ENCODE measurements at places on chromosomes 11 and 22.

- DNase-seq: no peak
These were observed 8.1 kb downstream of the FBXO7 start for GRCh38 chr22:32482708-32483107.

DNA sequence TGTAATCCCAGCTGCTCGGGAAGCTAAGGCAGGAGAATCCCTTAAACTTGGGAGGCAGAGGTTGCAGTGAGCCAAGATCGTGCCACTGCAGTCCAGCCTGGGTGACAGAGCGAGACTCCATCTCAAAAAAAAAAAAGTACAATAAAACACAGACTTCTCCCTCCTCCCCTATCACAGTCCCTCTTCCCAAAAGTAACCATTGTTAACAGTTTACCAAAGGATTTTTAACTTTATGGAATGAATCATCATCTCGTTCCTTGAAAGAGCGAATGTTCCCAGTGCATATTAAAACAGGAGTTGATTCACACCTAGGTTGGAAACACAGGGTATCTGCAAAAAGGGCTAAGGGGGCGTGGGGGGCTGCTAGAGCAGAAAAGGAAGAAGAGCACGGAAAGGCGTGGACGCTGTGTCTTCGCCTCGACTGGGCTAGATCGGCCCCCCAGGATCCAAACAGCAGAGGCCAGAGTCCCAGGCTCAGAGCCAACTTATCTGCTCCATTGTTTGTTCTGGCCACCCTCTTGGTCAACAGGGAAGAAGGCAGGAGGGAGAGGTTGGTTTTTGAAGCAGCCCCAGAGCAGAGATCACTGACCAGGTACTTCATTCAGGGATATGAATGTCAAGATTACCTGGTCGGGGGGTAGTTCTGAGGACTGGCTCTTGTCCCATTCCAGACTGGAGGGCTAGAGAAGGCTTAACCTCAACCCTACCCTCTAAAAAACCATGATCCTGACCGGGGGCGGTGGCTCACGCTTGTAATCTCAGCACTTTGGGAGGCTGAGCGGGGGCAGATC lies 2.1 kb upstream of the AHNAK start:
- no peak for DNase-seq

GRCh38 chr22:19884954-19885751 lies 30.5 kb upstream of the GNB1L start:
- no peak for DNase-seq

DNA sequence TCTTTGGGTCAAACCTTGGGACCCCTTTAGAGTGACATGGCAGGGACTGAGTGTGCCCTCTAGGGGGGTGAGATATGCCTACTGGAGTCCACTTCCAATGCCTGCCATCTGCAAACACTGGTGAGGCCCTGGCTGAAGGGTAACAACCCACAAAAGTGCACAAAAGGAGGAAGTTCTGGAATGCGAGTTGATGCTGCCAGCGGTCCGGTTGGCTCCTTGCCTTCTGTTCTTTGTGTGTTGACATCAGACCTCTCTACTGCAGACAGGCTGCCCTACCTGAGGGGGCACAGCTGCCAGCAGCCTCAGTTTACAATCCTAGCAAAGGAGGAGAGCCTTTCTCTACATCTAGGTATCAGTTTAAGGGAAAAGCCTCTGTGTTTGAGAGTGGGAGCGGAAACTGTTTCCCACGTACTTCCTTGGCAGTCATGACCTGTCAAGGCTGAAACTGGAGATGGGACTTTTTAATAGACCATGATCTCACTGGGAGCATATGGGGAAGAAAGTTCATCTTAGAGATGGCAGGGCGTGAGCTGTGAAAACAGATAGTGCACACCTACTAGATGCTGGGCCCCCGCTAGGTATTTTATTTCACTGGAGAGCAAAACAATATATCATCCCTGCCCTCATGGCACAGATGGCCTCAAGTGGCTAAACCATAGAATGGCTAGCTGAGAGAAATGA lies 27.2 kb downstream of the BMAL1 start:
- no peak for DNase-seq

DNA sequence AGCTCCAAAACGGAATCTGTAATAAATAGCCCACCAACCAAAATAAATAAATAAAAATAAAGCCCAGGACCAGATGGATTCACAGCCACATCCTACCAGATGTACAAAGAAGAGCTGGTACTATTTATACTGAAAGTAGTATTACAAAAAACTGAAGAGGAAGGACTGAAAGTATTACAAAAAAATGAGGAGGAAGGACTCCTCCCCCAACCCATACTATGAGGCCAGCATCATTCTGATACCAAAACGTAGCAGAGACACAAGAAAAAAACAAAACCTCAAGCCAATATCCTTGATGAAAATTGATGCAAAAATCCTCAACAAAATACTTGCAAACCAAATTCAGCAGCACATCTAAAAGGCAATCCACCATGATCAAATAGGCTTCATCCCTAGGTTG lies 65.4 kb downstream of the CYP2R1 start:
- no peak for DNase-seq

DNA sequence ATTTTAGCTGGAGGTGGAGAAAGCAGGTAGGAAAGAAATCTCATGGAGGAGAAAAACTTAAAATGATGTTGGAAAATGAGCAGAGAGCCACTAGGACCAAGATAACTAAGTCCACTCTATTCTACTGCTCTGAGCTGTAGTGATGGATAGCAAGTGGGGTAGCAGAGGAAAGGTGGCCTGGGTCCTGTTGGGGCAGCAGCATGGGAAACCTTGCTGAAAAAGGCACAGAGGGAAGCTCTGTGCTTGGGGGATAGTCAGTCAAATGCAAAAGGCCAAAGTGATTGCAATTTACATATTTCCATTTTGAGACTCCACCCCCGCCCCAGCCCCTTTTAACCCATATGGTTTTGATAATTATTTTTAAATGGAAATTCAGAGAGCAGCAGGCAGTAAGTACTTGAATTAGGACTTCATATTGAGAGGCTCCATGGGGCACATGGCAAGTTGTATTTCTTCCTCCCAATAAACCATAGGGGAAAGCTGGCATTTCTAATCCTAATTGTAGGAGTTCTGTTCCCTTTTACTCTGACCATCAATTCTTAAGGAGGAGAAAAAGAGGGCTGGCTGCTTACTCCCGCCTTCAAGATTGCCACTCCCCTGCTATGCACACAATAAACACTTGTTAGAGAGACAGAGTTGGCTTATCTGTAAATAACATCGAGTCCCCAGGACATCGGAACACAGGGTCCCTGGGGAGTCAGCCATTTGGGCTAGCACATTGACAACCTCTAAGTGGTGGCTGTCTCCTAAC lies 1341.5 kb upstream of the TENM4 start:
- no peak for DNase-seq

DNA sequence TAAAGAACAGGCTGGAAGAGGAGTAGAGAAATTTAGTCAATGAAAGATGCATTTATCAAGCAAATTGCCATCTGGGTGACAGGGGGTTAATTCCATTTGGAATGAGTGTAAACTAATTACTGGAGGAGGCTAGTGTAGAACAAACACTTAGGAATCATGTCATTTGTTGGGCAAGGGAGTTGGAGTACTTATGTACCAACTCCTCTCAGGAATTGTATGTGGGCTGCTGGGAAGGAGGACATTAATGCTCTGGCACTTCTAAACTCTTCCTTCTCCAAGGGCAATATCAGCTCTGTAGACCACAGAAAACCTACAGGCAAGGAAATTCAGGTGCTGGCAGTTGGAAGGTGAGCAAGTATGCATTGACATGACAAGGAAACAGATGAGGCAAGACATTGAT lies 141.0 kb downstream of the MSANTD4 start:
- no peak for DNase-seq

- DNase-seq: no peak
These were observed 8.6 kb downstream of the CFL1 start for GRCh38 chr11:65849366-65849765.

DNA sequence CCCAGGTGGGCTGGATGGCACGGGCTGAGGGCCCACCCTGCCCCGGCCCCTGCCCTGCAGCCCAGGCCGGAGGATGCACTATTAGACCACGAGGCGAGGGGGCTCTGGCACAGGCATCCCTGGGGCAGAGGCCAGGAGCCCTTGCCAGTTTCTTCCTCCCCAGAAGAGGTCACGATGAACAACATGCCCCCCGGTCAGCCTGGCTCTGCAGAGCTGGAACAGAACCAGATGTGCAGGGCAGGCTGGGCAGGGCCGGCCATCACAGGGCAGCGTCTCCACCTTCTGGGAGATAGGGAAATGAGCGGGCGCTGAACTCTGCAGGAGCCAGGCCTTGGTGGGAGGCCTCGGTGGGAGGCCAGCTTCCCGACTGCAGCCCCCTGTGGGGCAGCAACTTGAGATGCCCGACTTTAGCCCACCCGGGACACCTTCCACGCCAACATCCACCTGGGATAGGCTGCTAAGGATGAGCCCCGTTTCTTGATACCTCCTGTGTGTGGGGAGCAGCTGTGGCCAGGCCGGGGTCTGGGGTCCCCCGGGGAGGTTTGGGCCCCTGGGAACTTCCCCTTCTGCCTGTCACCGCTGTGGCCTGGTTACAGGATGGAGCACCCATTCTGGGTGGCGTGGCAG lies 21.8 kb upstream of the GNB1L start:
- DNase-seq: no peak

DNA sequence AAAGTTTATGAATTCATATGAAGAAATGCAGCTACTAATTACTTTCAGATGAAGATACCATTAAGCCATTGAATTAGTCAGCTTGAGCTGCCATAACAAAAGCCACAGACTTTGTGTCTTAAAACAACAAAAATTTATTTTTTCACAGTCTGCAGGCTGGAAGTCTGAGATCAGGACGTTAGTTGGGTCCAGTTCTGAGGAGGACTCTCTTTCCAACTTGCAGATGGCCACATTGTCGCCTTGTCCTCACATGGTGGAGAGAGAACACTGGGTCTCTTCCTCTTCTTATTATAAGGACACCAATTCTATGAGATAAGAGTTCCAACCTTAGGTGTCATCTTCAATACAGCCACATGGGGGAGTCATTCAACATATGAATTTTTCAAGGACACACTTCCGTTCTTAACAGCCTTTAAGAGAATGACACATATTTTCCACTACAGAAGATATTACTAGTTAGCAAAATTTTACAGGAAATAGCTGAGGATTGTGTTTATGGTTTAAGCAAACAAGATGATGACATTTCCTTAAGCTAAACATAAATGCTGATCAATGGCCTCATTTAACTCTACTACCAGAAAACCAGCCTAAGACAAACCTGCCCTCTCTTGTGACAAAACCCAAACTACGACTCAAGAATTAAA lies 56.0 kb downstream of the DCUN1D5 start:
- no peak for DNase-seq

GRCh38 chr11:132898676-132899075 lies 633.6 kb downstream of the OPCML start:
- no peak for DNase-seq

DNA sequence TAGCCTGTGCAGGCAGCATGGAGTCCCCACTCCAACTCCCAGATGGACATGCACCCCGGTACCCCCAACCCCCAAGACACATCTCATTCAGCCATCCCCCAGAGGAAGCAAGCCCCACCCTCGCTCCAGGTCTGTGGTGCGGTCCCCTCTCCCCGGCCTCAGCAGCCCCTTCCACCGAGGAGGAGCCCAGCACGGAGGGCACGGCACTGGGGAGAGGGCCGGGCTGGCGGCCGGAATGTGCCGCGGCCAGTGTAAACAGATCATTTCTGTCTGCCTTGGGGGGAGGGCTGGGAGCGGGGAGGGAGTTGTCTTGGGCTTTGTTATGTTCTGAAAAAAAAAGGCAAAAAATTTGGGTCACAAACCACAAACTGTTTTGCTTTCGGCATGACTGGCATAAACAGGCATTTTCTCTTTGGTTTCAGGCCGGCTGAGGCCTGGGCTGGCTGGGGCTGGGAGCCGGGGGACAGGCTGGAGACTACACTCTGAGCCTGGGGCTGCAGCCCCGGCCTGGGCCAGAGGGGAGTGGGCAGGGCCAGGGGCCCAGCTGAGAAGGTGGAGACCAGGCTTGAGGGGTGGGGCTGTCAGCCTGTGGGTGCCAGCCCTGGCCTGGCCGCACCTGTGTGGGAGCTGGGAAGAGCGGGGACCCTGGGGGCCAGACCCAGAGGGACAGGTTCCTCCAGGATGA lies 16.8 kb downstream of the IGF2 start:
- no peak for DNase-seq

GRCh38 chr11:12749442-12749841 lies 75.2 kb downstream of the TEAD1 start:
- DNase-seq: no peak

DNA sequence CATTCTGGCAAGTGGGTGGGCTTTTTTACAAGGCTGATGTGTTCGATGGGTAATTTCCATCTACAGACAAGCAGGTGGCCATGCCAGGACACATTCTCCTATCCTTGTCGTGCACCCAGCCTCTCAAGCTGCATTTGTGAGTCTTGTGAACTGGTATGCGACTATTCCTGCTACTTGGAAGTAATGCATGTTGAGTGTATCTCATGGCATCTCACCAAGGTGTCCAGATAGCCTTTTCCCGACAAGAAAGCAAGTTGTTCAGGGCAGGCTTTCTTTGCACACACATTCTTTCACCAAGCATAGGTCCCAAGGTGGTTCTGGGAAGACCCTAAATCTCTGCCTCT lies 18.8 kb upstream of the SYT13 start:
- DNase-seq: no peak

GRCh38 chr11:57547854-57548377 lies 10.5 kb downstream of the SMTNL1 start:
- DNase-seq: no peak

GRCh38 chr22:32205974-32206773 lies 1.3 kb upstream of the RFPL2 start:
- DNase-seq: no peak

DNA sequence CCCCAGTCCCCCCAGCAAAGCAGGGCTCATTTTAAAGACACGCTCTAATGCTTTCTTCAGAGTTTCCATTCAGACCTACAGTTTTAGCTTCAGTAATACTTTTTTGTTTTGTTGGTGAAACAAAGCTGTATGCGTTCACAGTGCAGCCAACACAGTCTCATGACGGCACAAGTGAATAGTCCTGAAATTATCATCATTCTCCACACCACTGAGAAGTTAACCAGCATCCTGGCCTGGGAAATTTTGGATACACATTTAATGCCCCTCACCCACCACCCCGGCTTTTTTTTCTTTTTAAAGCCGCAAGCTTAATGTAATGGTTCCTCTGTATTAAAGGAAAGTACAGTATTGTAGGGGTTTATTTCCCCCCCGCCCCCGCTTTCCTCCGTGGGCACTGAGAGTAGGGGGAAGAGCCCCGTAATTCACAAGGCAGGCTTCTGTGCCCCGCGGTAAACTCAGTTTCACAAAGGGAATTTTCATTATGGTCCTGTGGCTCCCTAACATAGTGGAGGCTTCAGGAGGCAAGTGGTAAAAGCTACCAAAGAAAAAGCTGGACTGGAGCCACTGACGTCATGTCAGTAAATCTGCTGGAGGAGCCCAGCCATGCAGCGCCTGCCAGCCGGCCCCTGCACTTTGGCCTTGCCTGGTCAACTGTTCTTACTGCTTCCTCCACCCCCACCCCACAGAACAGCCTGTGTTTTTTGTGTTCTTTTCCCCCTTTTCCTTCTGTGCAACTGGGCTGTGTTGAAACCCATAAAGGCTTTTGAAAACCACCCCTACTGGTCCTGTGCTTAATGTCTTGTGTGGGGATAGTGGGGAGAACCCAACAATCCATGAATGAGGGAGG lies 18.2 kb downstream of the TEAD1 start:
- no peak for DNase-seq
